ENCODE measurements at places on chromosomes 7 and 10.

DNA sequence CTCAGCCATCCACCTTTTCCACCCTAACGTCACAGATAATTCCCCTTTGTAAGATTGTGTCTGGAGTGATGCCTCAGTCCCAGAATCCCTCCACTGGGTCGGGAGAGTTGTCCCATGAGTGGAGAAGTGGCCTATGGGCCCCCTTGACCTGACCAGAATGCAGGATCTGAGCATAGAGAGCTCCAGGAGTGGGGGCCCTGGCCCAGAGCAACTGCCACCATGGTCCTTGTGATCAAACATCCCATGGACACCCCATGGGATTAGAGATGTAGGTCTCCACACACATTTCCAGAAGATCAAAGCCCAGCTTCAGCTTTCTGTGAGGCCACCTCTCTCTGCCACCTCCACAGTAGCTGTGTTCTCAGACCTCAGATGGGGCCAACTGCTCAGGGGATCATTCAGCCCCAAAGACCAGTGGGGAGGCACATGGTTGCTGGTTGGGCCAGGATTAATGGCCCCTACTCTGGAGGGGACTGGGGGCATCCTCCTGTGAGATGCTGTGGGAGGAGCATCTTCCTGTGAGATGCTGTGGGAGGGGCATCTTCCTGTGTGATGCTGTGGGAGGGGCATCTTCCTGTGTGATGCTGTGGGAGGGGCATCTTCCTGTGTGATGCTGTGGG, 28.5 kb upstream of the DPYSL4 start:
- DNase-seq = peak; percentile 42

DNA sequence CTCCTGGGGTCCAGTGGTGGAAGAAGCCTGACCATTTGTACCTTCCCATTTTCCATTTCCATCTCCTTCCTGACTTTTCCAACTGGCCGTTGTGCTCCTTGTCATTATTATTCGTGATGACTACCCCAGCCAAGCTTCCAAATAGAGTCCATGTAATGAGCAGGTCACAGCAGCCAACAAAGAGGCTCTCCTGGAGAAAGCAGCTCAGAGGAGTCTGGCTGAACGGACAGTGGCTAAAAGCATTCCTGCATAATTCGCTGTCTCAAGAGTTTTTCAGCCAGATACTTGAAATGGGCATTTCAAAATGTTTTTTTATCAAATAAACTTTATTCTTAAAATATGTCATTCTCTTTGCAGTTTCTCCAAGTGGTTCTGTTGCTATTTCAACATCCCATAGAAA, 458.6 kb downstream of the INHBA start:
- DNase-seq = no peak

GRCh38 chr10:20474064-20474463, 423.0 kb downstream of the NEBL start:
- no peak for DNase-seq

DNA sequence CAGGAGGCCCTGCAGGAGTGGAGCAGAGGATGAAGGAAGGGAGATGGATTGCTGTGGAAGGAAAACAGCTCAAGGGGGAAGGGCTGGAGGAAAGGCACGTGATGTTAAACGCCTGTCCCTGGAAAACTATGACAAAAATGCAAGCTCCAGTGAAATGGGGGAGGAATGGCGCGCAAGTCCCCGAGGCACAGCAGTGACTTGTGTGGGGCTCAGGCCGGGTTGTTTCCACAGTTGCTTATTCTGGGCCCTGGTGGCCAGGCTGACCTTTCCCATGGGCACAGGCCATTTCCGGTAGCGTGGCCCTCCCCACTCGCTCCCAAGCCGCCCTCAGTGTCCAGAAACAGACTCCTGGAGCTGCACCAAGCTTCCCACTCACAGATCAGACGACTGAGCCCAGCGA, 68.1 kb upstream of the PDGFA start:
- DNase-seq = no peak

DNA sequence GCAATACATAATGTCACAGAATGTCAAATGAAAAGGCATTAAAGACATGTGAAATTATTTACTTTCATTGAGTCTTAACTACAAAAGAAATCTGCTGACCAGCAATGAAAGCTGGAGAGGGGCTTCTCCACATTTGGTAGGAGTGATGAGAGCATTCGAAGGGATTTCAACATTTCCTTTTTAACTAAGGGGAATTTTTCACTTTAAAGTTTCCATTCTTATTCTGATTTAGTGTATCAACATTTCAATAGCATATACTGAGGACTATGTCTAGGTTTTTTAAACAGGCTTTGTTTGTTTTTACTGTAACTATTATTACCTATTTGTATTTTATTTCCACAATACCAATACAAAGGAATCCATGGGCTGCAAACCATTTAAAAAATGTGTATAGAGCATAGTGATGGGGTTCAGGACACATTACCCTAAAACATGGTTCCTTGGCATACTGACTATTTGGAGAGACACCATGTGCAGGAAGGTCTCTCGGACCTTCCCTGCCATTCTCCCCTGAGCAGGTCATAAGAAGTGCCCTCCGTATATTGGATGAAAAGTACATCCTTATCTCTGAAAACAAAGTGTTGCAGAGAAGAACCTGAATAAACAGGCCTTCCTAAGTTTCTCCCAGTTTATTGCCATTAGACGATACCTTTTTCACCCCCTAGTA, 278.7 kb downstream of the DOCK4 start:
- DNase-seq = no peak

DNA sequence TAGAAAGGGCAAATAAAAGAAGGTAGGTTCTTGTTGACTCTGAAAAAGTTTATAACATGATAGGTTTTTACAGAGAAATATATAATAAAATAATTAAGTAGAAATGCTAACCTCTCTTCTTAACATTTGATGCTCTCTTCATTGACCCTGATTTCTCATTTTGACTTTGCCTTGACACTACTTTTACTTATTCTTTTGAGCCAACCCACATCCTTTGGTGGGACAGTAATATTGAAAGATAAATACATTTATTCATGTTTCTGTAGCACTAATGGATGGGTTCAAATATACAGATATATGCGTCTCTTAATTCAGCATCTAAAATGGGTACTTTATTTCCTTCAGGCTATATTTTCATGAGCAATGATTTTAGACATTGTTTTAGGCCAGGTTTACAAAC, 34.4 kb downstream of the DDC start:
- DNase-seq = no peak

GRCh38 chr10:36493516-36493880, 631.9 kb upstream of the ANKRD30A start:
- DNase-seq = no peak

DNA sequence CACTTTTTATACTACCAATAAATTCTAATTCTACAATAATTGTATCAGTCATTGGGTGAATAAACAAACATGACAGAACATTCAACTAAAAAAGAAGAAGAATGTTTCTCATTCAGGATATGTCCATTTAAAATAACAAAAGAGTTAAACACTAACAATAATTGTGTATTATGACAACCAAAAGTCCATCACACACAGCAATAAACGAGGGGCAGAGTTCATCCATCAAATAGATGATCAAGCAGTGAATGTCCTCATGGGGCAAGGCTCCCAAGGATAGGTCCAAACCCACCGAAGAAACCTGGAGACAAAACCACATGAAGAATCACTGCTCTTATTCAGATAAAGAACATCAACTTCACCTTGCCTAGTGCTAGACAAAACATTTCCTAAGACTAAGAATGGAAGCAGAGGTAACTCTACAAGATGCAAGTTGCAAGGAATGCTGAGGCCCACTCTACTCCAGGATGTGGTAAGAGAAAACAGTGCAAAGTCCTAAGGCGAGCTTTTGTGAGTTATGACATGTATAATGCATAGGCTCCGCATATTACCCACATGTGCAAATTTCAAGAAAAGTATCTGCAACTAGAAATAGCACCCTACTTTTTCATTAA, 115.1 kb downstream of the PARD3 start:
- no peak for DNase-seq

DNA sequence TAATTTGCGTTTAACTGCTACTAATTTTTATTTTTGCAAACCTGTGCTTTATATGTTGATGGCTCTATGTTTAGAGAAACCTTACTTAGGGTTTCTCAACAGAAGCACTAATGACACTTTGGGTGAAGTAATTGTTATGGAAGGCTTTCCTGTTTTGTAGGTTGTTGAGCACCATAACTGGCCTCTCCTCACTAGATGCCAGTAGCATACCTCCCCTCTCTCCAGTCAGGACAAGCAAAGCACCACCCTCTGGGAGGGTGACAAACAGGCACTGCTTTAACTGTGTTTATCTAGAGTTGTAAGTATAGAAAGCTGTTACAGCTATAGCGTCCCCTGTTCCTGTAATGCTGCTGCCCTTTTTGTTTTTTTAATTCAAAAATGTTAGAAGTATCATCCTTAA, 60.9 kb downstream of the WAC start:
- DNase-seq = no peak

GRCh38 chr7:37784015-37784414, 64.4 kb upstream of the NME8 start:
- no peak for DNase-seq

- no peak for DNase-seq
Observed at GRCh38 chr7:33726582-33726981, 178.8 kb upstream of the BMPER start.

DNA sequence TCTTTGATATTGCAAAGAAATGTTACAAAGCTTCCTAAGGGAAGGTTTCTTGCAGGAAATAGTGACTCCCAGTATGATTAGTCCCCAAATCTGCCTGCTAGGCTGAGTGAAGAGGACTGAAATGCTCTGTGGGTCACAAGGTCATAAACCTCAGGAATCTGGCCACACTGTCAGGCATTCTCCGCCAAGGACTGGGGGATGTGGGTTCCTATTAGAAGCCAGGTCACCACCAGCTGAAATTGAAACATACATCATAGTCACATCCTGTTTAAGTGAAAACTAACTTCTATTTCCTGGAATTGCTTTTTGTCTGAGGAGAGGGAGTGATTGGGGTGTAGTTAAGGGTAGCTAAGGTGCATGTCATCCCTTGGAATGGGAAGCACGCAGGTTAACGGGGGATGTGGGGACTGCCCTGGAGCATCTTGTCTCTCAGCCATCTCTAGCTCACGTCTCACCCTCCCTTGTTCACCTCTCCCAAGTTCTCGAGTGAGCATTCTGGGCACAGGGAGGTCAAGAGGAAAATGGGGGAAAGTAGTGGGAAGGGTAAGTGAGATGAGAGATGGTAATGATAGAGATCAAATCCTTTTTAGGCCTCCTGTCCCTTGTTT, 12.0 kb upstream of the GSAP start:
- DNase-seq = no peak

DNA sequence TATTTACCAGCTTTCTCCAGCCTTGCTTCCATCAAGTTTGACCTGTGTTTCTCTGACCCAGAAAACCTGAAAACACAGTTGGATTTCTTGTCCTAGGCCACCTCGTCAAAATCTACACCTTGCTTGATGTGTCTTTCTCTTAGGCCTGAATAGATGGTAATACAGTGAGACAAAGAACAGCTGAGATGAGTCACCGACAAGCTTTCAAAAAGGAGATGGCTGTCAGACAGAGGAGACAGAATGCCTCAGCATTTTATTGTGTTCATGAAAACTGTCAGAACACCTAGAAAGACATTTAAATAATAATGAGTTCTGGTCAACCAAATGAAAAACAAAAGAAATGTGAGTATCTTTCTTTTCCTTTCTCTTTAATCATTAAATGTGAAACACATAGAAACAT, 119.7 kb upstream of the SORCS1 start:
- no peak for DNase-seq

- no peak for DNase-seq
Observed at GRCh38 chr10:10758306-10758705, 259.4 kb upstream of the CELF2 start.

GRCh38 chr7:158246272-158246959, 341.2 kb downstream of the PTPRN2 start:
- no peak for DNase-seq

DNA sequence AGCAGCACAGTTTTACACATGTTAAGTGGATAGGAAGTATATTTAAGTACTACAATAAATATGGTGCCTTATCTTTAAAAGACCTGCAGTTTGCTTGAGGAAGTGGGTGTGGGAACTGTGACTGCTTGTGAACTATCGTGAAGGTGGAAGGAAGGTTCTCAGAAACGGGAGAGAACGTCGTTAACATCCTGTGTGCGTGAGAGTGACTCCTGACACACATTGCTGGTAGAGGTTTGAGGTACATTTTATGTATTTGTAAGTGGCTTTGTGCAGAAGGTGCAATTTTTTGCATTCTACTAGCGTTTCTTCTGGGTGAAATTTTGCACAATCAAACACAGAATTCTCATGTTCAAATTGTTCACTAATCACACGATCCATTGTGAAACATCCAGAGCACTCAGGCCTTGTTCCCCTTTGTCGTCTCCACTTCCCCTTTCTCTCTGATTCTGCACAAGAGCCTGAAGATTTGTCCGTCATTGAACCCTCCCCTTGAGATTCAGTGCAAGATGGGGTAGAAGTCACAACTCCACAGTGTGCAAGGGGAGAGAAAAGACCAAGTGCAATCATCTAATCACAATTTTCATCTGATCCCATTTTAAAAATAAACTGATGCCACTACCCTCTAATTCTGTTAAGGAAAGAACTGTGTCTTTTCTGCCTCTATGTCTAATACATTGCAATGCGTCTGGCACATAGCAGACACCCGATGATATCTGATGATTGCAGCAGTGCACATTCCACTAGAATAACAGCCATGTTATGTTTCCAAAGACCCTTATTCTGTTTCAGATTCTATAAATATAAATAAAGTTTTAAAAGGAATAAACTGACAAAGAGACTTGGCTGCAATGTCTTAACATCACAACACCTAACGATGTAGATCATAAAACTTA, 279.9 kb downstream of the NEBL start:
- DNase-seq = no peak

DNA sequence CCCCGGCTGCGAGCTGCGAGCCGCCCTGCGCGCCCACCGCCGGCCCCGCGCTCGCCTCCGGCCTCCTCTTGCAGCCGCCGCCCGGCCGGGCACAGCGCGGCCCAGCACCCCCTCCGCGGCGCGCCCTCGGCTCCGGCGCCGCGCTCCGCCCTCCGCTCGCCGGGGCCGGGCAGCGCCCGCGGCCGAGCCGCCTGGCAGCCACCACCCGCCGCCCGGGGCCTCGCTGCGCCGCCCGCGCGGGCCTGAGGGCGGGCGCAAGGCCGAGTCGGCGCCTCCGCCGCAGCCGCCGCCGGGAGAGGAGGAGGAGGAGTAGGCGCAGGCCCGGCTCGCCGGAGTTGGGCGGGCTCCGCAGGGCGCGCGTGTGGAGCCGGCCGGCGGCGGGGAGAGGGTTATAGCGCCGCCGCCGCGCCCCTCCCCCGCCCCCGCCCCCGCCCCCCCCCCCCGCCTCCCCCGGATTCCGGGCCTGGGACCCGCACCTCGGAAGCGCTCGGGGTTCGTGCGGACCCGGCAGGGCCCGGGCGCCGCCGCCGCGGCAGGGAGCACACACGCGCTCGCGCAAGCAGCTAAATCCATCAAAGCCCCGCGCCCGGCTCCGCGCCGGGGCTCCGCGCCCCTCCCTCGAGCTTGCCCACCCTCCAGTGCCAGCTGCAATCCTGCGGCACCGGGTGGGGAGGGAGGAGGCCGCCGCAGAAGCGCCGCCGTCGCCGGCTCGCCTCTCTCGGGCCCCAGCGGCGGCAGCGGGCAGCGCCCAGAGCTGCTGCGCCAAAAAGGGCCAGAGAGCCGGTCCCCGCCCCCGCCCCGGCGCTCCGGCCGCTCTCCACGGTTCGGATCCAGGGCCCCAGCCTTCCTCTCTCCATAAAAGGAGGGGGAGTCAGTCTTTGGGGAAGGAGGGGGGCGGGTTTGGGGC, at the start of gene PDGFA:
TSS of gene PDGFA (minus strand) at position 363 of the 907 bp plus-strand sequence. CDS start 845 bp downstream, outside the sequence.
- peak; percentile 79 for DNase-seq

All from DMS53 (cell line).